Adipocyte (in vitro differentiated cells): ENCODE measurements at places on chromosomes 5 and 9.

DNA sequence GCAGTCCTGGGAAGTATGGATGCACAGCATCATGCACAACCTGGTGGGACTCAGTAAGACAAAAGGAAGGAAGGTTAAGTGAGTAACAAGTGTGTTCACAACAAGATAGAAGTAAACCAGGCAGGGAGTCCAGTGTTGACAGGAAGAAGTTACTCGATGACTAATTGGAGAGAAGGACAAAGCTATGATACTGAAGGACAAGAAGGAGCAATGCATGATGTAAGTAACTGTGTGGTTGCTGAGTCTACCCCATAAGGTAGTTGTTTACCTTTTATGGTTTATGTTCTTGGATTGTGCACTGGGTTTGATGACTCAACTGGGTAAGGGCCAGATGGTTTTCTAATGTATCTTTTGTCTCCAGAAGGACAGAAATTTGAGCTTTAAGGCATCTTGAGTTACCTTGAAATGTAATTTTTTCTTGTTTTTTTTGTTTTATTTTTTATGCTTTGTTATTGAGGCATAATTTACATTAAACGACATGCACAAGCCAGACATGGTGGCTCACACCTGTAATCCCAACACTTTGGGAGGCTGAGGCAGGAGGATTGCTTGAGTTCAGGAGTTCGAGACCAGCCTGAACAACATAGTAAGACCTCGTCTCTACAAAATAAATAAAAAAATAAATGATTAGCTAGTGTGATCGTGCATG is 89.2 kb upstream of the CAST start:
- DNase-seq = peak; percentile 53

DNA sequence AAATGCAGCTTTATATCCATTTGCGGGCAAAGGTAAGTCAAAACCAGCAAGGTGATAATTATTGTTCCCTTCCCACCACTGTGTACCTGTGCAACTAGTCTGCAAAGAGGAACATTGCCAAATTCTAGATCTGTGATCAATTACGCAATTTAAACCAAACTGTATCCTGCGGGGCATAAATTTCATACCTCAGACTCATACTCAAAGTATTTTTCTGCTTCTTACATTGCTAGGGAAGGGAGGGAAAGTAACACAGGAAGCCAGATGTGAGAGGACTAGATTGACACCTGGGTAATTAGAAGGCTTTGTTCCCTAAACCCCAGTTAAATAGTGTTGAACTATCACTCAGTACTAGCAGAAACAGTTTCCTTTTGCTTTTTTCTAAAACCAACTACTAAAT is 240.2 kb upstream of the ZNF608 start:
- no peak for DNase-seq

GRCh38 chr5:66647146-66647856 is 51.1 kb downstream of the MAST4 start:
- DNase-seq = no peak

GRCh38 chr5:167355346-167355745 is 936.1 kb upstream of the WWC1 start:
- DNase-seq = no peak

DNA sequence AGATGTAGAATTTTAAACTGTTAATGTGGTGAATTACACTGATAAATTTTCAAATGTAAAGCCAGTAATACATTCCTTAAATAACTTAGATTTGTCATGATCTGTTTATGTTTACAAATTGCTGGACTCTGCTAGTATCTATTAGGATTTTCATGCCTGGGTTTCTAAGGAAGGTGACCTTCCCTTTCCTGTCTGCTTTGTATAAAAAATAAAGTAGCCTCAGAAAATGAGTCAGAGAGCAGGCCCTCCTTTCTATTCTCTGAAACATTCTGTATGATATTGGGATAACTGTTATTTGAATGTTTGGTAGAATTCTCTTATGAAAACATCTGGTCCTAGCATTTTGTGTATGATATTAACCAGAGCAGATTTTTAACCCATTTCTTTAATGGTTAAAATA is 255.3 kb downstream of the SYK start:
- peak; percentile 40 for DNase-seq

- DNase-seq = no peak
Measured at GRCh38 chr9:108351571-108351970, 504.2 kb downstream of the ACTL7B start.

GRCh38 chr5:36599986-36600779 is 6.2 kb upstream of the SLC1A3 start:
- DNase-seq = no peak

DNA sequence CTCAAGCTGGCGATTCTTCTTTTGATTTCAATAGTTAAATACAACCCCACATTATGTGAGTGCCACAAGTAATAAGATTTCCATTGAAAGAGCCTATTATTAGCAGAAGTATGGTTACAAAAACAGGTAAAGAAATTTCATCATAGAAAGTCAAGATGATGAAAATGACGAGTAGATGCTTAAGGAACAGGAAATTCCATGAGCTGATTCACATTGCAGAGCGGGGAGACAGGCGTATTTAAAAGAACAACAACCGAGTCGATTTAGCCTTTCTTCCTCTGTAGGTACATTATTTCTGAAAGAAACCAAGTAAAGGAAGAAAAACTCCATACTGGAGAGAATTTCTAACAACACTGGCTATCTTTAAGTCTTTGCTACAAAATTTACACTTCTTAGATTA is 310.4 kb downstream of the SLF1 start:
- no peak for DNase-seq

- peak; percentile 10 for DNase-seq
Measured at GRCh38 chr5:109574985-109575384, 114.7 kb upstream of the MAN2A1 start.

GRCh38 chr9:81890104-81890503 is 38.1 kb upstream of the SPATA31D4 start:
- no peak for DNase-seq

- DNase-seq = peak; percentile 42
Measured at GRCh38 chr9:100317706-100318105, 35.0 kb downstream of the TEX10 start.

- no peak for DNase-seq
Measured at GRCh38 chr5:77305222-77305846, 94.9 kb downstream of the PDE8B start.

GRCh38 chr9:137286975-137287383 is 9.5 kb downstream of the TOR4A start:
- DNase-seq = peak; percentile 34

GRCh38 chr5:168446983-168447619 is 39.2 kb upstream of the RARS1 start:
- no peak for DNase-seq

DNA sequence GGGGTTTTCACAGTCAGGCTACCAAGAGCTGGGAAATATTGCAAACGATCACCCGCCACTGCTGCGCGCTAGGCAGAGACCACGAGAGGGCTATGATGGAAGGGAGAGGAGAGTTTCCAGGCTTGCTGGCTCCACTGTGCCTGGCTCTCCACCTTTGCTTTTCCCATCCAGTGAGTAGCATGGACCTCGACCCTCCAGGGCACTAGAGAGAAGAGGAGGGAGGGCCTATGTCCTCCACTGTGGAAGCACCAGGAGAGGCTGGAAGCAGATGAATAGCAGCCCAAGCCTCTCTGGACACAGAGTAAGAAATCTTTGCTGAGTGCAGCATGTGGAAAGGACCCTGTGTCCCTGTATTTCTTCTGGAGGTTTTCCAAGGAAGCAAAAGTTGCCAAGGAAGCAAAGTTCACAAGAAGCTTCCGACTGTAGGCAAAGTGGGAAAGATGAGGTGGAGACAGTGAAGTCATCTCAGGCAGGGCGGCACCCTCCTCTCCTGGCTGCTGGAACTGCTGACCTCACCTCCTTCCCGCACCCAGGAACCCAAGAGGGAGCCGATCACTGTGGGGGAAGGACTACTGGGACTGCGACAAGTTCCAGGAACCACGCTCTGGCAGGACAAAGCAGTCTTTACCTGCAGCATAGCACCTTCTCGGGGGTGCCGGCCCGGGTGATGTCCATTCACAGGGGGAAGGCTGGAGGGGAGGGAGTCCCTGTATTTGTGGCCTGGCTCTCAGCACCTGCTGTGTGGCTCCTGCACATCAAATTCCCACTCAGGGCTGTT is 79.6 kb downstream of the CSNK1A1 start:
- DNase-seq = no peak

- no peak for DNase-seq
Measured at GRCh38 chr9:135010921-135011320, 76.5 kb upstream of the OLFM1 start.

DNA sequence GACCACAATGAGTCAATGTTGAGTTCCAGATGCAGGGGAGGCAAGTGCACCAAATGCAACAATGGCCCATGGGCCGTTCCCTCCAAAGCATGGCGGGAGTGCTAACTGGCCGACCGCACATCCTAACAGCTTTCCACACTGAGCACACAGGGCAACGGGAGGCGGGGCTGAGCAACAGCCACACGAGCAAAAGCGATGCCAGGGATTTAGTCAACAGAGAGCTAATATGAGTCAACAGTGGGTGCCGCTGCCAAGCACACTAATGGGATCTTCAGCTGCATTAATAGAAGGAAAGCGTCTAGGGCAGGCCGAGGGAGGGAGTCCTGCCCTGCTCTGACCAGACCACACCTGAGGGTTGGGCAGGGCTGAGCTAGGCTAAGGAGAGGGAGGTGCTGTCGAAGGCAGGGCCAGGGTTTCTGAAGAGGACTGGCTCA is 4.6 kb downstream of the EPB41L4B start:
- no peak for DNase-seq

- no peak for DNase-seq
Measured at GRCh38 chr9:81397481-81398381, 291.6 kb downstream of the TLE1 start.

- peak; percentile 52 for DNase-seq
Measured at GRCh38 chr5:54361691-54362411, 51.5 kb upstream of the ARL15 start.

DNA sequence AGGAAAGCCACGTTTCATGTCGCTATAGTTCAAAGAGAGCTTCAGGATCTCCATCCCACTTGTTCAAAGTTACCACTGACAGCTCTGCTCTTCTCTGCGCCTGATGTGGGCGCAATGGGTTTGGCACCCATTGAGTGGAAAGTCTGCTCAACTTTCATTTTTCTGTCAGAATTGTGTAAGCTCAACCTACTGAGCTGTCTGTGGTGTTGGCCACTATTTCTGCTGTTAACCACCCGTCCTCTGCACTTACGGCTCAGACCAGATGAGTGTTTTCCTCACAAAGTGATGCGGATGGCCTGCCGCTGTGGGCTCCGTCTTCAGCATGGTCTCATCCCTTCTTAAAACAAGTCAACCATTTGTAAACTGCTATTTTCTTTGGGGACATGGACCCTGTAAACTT is 131.2 kb downstream of the WNK2 start:
- no peak for DNase-seq

GRCh38 chr9:91047993-91048607 is 246.5 kb downstream of the SYK start:
- DNase-seq = peak; percentile 63

DNA sequence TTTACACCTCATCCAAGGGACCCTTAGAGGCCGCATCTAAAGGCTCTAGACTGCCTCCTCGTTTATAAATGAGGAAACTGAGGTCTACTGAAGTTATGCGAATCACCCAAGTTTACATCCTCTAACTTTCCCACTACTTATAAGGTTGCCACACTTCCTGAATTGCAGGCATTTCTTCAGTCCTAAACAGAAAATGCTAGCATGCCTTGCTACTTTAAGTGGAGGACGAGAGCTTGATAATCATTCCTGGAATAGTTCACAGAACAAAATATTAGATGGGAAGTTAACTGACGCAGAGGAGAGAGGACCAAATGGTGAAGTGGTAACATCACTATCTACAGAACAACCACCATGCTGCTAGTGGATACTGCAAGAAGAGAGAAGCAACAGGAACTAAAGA is 85.8 kb downstream of the GNAQ start:
- DNase-seq = no peak

DNA sequence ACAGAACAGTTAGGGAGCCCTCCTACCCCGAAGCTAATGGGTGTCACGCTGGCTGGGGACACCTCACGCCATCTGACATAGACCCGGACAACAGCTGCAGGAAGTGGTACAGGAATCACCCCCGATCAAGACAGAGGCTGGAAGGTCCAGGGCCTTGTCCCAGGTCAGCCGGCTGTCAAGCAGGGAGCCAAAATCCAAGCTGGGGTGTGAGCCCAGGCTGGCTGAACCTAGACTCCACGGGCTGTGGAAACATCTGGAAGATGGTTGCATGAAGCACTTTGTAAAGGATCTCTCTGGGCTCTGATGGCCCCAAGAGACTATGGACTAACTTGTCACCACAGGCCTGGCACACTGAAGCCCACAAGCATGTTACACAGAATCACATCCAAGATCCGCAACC is 68.9 kb upstream of the STXBP1 start:
- no peak for DNase-seq

DNA sequence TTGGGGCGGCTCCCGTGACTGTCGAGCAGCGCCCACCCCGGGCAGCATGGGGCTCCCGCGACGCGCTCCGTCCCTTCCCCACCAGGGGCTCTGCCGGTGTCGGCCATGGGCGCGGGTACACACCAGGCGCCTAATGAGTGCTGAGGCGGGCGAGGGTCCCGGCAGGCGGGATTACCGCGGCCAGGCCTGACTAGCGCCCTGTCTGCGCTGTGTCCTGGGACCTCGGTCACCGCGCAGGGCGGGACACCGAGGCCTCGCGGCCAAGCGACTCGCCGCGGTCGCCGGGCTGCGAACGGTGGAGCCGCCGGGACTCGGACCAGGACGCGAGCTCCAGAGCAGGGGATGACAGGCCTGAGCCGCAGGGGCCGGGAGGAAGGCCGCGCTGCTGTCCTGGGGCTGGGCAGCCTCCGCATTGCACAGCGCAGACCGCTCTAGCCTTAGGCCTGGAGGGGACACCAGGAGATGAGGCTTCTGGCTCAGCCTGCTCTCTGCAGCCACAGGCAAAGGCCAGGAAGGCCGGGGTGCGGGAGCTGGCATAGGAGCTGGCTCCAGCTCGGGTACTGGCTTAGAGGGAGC is 14.1 kb downstream of the LCN10 start:
- DNase-seq = peak; percentile 66

- DNase-seq = peak; percentile 92
Measured at GRCh38 chr9:121369595-121370265, at the start of gene STOM. Gene STOM, minus strand, starts transcription at chr9:121370250. Its CDS starts 63 bp downstream, at chr9:121370187.

GRCh38 chr9:63817622-63818518 is 1467.1 kb downstream of the FOXD4L5 start:
- DNase-seq = peak; percentile 18

- peak; percentile 58 for DNase-seq
Measured at GRCh38 chr9:935348-935965, 41.0 kb upstream of the DMRT3 start.

- DNase-seq = peak; percentile 47
Measured at GRCh38 chr5:145619806-145620310, 215.3 kb downstream of the PRELID2 start.

- no peak for DNase-seq
Measured at GRCh38 chr5:104223885-104224773, 661.5 kb upstream of the NUDT12 start.

GRCh38 chr9:86521977-86522376 is 167.8 kb upstream of the TUT7 start:
- no peak for DNase-seq

DNA sequence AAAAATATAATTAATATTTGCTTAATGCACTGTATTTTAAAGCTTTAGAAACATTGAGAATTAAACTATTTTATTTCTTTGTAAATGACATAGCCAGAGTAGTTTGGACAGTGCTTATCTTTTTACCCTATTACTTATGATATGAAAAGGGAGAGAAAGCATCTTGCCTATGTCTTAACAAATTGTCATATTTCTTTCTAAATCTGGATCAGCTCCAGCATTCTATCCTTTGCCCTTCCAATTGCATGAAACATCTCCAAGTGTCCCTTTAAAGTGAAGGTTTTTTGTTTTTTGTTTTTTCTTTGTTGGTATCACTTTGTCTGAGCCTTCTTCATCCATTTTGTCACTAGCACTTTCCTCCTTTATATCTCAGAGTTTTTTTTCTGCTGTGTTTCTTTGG is 511.6 kb upstream of the FAM174A start:
- DNase-seq = no peak
